SK-MEL-5 (cell line): ENCODE measurements at places on chromosomes 3 and 15. TPM values are rescaled to one million over a fixed set of nuclear protein-coding genes. Genes with fewer than 3 reads are reported as not detected.

Gene SI
- total RNA-seq, result not detected in 2 replicates

Gene COLQ
- total RNA-seq, result 0.08 TPM in 1 of 2 replicates, not detected in the other

- no peak for DNase-seq
Measured at GRCh38 chr3:121482660-121483059, 63.1 kb downstream of the POLQ start.

Gene SPINK8
- total RNA-seq, result not detected in 2 replicates

- no peak for DNase-seq
Measured at GRCh38 chr15:76223521-76223920, 87.7 kb downstream of the ETFA start.

- no peak for DNase-seq
Measured at GRCh38 chr15:68816795-68817303, 3.8 kb downstream of the ANP32A start.

GRCh38 chr15:31510057-31510456 lies 183.4 kb downstream of the KLF13 start:
- DNase-seq, result no peak

- no peak for DNase-seq
Measured at GRCh38 chr3:80187981-80188380, 420.2 kb upstream of the ROBO1 start.

Gene OR5K2
- total RNA-seq, result not detected in 2 replicates

GRCh38 chr3:190443257-190443656 lies 6.4 kb downstream of the TMEM207 start:
- DNase-seq, result peak; percentile 76

GRCh38 chr3:67832817-67833216 lies 178.4 kb upstream of the SUCLG2 start:
- DNase-seq, result no peak

Gene DENND6A
- 27.0 and 30.3 TPM in 2 replicates for total RNA-seq

GRCh38 chr15:41048397-41048796 lies 67.7 kb downstream of the INO80 start:
- no peak for DNase-seq

DNA sequence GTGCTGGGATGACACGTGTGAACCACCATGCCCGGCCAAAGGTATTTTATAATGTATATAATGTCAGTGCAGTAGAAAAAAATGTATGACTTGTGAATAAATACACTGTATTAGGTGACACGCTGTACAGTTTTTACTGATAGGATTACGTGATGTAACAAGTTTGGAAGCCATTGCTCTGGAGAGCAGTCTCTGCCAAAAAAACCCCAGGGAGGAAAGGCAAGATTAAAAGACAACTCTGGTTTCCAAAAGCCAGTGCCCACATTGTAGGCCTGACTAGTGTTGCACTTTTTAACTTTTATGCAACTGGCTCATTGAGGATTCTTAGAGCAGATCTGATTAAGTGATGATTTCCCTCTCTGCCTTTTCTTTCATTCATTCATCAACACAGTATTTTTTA lies 62.0 kb upstream of the SLC2A2 start:
- DNase-seq, result no peak

DNA sequence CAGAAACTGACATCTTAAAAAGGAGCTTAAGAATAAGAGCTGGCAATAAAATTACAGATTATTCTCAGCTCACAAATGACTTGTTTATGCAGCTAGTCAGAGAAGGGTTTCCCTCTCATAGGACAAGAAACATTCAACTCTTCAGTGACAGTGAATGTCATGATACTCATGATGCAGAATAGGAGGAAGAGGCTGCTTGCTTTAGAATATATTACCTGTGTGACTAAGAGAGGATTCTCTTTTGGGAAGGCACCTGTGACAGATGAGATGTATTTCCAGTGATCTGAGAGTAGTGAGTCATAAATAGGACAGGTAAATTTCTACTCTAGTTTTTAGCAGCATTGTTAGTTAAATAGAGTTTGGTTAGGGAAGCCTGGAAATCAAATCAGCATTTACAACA lies 39.9 kb downstream of the RASA2 start:
- DNase-seq, result no peak
